Spleen (tissue), 13 donors: ENCODE measurements at places on chromosomes 7 and 10.

GRCh38 chr10:96858038-96858705 is 26.1 kb downstream of the LCOR start:
- DNase-seq = no peak

DNA sequence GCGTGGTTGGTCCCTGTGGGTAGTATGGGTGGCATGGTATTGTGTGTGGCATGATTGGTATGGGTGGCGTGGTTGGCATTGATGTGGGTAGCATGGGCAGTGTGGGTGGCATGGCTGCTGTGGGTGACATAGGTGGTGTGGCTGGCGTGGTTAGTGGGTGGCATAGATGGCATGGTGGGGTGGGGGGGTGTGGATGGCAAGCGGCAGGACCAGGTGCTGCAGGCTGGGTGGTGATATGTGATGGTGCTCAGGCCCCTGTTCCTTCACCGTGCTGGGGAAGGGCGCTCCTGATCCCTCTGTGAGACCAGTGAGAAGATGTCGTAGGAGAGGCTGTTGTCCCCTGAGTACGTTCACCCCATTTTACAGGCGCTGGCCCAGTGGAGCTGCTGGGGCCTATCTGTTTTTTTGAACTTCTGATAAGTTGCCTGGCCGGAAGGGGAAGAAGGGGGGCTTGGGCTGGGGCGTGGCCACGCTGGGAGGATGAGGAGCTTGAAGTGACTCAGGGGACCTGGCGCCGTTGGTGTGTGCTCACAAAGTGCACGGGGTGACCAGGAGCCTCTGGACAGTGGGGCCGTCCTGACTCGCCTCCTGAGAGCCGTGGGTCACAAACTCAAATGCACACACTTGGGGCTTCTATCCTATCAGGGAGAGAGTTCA is 17.5 kb downstream of the INPP5A start:
- peak; percentile 96 for DNase-seq

DNA sequence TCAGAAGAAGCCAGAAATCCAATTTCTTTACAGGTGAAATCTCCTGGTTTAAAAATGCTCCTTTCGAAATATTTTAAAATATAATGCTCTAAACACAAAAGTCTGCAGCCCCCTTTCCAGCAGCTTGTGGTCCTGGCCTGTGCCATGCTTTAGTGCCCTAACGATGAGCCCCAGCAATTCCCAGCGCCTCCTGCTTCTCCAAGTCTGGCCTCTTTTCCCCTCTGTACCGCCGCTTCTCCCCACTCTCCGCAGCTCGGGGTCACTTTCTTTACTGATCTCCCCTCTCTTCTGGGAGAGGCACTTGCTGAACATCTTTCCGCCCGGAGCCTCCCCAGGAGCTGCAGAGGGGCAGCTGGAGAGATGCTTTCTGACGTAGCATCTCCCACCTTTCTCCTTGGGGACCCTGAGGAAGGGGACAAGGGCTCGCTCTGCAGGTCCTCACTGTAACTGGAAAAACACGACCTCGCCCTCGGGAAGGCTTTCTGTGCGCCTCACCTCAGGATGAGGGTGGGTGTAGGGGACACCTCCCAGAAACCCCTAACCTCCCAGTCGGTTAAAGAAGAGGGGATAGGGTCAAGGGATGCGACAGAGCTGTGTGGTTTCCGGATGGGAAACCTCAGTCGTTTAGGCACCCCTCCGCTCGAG is 565 bp upstream of the INA start:
- DNase-seq = no peak

DNA sequence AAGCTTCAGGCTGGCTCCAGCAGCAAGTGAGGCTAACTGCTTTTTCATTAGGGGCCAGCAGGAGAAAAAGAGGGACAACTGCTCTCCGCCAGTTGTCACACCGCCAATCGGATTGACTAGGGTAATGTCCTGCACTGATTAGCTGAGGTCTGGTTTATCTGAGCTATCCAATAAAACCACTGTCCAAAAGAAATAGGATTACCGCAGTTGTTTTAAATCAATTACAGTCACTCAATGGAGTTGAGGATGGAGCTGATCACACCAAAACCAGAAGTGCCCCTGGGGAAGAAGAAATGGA is 351.4 kb upstream of the NPVF start:
- DNase-seq = no peak

DNA sequence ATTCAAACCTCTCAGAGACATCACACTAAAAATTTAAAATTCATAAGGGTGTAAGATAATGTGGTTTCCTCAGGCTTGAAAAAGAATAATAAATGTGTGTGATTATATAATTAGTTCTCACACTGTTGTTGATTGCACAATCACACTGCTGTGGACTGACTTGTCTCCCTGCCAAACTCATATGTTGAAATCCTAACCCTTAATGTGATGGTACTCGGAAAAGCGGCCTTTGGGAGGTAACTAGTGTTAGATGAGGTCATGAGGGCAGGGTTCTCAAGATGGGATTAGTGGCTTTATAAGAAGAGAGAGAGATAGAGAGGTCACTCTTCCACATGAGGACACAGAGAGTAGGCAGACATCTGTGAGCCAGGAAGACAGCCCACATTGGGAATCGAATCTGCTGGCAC is 128.5 kb upstream of the COL1A2 start:
- no peak for DNase-seq

DNA sequence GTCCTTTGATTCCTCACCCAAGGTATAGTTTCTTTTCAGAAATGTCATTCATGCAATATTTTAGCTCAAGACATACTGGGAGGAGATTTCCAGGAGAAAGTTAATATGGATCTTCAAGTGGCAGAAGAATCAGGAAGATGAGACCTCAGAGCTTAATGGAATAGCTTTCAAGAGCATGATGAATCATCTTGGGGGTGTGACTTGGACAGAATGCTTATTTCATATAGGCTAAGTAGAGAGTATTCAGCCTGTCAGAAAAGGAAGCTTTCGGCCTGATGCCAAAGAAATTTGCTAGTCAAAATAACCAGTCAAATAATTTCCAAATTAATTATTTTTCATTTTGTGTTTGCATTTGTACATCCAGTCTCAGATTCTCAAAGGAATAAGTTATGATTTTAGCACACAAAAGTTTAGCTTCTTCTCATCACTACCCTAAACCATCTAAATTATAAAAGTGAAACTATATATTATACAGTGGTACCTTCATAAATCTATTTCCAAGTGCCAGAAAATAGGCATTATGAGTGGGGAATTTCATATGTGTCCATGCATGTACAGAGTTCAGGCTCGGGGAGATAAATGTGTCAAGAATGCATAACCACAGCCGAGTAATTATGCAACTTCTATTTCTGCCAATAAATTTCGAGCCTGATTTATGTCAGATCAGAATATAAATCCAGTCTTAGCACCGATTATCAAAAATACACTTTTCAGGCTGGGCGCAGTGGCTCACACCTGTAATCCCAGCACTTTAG is 27.3 kb upstream of the CALD1 start:
- DNase-seq = no peak

- DNase-seq = no peak
These were observed 36.7 kb upstream of the ABLIM1 start for GRCh38 chr10:114694752-114695151.

- no peak for DNase-seq
These were observed 179.4 kb upstream of the INHBA start for GRCh38 chr7:41882256-41882655.

DNA sequence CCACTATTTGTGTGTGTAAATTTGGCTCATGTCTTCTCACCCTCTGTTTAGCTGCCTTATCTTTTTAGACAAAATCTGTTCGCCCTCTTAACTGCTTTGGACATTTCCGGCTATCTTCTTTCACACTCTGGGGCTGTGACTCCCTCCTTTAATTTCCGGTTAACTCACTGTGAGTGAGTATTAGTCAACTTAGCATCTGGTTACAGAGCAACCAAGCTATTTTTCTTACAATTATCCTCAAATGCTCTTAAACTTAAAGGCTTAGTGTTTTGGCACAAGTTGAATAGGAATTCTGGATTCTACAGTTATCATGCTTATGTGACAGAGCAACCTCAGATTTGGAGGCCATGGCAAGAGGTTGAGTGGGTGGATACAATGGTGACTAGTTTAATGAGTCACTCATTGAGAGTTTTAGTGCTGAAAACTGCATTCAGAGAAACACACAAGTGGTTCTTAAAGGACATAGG is 177.6 kb upstream of the SEMA3A start:
- no peak for DNase-seq

DNA sequence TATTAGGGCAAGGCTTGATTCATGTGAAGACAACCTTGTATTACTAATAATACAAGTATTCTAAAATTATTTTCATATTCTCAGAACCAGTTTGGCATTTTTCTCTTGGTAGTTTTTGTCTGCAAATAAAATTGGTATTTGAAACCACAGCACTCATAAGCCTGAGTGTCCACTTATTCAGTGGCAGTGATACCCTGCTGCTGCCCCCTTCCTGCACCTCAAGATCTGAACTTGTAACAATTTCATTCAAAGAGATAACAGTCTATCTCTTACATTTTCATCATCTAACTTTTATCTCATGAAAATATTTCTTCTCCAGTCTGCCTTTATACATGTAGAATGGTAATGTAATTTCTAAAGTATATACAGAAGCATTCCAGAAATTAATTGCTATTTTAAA is 9.3 kb downstream of the TFAM start:
- no peak for DNase-seq

- no peak for DNase-seq
These were observed 6.3 kb upstream of the LIPF start for GRCh38 chr10:88657901-88658300.

DNA sequence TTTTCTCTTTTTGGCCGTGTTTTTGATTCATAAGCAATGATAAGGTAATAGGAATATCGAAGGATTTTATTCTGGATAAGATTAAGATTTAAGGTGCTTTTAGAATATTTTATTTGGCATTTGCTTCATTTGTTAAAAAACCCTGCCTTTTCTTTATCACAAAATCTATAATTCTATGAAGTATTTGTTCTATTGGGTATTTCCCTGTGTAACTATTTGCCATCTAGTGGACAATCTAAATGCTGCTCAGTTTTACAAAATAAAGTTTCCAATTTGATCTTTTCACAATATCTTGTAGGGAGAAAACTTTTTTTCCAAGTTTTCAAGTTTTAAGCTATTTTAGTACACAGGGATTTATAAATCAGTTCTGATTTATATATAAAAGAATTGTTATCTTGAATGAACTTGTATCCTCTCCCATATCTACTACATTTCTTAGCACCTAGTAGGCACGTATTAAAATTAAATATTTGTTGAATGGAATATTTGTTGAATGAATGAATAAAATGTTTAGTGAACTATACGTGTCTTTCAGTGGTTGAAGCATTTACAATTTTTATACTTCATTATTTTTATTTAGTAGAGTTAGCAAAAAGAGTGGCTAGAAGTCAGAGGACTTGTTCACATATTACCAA is 26.5 kb downstream of the ANKRD7 start:
- DNase-seq = no peak

GRCh38 chr10:132395704-132396493 is 1.1 kb upstream of the PWWP2B start:
- peak; percentile 95 for DNase-seq

GRCh38 chr7:135204876-135205275 is 6.5 kb downstream of the WDR91 start:
- DNase-seq = no peak

DNA sequence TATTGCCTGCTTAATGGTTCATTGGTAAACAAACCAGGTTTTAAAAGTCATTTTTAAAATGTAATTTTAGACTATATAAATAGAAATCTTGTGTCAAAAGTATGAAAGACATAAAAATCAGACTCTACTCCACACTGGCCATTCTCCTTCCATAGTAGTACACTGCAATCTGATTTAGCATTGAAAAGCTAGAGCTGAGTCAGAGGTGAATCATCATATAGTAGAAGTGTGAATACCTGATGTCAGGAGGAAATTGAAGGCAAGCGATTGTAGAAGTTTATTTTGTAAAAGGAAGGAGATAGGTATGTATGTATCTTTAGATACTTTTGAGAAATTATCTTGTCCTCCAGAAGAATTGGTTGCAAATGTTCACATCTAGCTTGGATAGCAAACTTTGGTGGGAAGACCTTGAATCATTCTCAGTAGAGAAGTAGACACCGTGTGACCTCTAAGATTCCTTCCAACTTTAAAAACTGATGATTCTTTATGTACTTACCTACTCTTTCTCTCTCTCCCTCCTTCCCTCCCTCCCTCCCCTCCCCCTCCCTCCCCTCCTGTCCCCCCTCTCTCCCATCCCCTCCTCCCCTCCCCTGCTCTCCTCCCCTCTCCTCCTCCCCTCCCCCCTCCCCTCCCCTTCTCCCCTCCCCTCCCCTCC is 88.1 kb downstream of the BTAF1 start:
- no peak for DNase-seq

DNA sequence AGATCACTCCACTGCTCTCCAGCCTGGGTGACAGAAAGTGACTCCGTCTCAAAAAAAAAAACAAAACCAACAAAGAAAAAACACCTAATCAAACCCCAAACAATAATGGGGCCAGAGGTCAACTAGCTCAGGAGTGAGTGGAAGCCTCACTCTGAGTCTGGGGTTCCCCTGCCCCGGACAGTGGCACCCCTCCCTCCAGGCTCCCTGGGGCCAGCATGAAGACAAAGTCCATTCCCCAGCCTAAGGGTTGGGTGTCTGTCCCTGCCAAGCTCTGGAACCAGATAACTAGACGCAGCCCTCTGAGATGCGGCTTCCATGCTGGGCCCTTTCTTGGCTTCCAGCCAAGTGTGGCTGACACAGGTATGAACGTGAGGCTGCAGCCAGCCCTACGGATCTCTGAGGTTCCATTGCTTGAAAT is 1.7 kb upstream of the FUOM start:
- no peak for DNase-seq

DNA sequence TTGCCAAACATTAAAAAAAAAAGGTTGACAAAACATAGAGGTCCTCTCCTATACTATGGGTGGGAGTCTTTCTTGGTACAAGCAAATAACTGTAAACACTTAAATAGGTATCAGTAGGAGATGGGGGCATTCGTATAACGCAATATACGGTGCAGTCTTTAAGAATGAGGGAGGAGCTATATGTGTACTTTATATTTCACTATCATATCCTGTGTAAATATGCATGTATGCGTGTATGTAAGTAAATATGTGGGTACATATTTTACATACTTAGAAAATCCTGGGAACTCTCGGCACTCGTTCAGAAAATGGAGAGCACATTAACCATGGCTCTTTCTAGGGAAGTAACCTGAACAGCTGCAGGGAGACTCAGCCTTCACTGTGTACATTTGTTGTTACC is 82.0 kb upstream of the LRRC18 start:
- no peak for DNase-seq

GRCh38 chr7:4207011-4207410 is 475.1 kb upstream of the FOXK1 start:
- peak; percentile 66 for DNase-seq

GRCh38 chr7:136714062-136714461 is 154.4 kb upstream of the CHRM2 start:
- no peak for DNase-seq

DNA sequence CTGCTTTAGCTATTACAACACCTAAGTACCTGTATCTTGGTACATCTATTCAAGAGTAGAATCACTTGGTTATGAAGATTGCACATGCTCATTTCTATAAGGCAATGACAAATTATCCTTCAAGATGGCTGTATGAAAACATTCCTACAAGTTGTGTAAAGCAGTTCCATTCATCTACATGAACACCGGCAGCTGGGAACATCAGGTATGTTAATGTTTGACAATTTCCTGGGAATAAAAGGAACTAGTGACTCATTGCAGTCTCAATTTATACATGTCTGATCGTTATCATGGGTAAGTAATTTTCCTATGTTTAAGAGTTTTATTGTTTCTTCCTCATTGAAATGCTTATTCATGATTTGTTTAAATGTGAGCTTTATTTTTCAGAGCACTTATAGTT is 203.2 kb upstream of the SEMA3E start:
- DNase-seq = no peak
